Erythroblast (primary cell): ENCODE measurements at places on chromosomes 2 and 18.

DNA sequence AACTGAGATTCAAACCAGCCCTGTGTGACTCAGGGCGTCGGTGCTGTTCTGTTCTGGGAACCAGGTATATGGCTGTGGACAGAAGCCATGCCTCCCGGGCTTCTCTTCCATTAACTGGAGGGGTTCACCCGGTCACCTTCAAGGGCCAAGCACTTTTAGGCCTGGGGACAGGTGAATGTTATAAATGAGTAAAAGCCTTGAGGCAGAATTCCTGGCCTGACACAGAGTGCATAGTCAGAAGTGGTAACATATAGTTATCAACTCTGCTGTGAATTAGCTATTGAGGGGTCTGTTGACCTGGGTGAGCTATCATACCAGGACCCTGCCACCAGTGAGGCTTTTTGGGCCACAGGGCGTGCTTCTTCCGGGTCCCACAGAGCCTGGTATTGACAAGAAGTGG lies 2.7 kb downstream of the FHOD3 start:
- DNase-seq, result no peak

GRCh38 chr2:127239395-127239794 lies 19.3 kb upstream of the CYP27C1 start:
- DNase-seq, result no peak

- no peak for DNase-seq
Observed at GRCh38 chr2:42852798-42853197, 60.4 kb upstream of the HAAO start.

GRCh38 chr2:200679127-200679526 lies 93.3 kb downstream of the AOX1 start:
- no peak for DNase-seq

DNA sequence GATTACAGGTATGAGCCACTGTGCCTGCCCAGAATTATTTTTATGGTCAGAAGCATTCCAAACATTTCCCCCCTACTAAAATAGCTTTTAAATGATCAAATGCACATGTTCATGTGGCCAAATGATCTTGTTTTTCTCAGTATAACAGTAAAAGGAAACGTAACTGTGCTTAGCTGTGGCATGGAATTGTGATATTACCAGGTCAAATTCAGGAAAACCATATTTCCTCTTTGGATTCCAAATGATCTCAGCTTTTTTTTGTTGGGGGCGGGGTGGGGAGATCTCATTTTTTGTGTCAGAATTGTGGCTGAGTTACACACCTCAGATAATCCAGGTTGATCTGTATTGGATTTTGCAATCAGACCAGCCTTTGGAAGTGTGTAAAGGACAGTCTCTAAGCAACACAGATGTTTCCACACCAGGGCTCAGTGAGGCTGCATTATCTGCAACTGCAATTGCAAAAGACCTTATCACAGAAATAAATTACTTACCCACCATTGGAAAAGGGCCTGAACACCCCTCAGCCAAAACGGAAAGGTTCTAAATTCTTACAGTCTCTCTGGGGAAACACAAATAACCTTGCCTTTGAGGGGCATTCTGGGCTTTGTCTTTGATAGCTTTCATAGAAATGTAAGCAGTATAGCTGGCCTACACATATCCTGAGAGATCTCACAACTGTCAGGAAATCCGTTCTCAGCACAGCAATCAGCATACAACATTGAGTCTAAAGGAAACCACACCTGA lies 8.4 kb downstream of the CASP10 start:
- DNase-seq, result peak; percentile 79

- no peak for DNase-seq
Observed at GRCh38 chr2:96802721-96803120, 13.3 kb upstream of the CNNM3 start.

GRCh38 chr2:203470371-203470770 lies 64.7 kb downstream of the RAPH1 start:
- DNase-seq, result no peak

DNA sequence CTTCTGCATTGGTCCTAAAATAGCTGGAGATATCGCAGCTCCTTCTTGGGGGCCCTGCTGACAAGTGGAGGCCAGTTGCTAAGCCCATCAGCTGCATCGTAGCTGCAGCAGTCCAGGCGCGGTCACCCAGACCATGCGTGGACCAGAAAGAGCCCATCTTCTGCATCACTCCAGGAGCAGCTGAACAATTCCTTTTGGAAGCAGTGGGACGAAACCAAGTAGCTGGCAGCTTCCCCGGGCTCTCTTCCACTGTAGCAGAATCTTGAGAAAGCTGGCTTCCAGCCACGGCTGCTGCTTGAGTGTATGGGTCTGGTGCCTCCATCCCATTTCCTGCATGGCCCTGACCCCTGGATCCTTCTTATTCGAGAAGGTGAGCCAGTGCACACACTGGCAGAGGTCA lies 22.2 kb upstream of the CAB39 start:
- DNase-seq, result no peak

GRCh38 chr2:26617588-26618083 lies 23.5 kb downstream of the CIB4 start:
- DNase-seq, result no peak

- DNase-seq, result no peak
Observed at GRCh38 chr2:177550264-177551200, 158.0 kb downstream of the AGPS start.

- DNase-seq, result no peak
Observed at GRCh38 chr2:143582046-143582747, 453.0 kb downstream of the ARHGAP15 start.

- no peak for DNase-seq
Observed at GRCh38 chr2:67834482-67834881, 228.3 kb downstream of the C1D start.

DNA sequence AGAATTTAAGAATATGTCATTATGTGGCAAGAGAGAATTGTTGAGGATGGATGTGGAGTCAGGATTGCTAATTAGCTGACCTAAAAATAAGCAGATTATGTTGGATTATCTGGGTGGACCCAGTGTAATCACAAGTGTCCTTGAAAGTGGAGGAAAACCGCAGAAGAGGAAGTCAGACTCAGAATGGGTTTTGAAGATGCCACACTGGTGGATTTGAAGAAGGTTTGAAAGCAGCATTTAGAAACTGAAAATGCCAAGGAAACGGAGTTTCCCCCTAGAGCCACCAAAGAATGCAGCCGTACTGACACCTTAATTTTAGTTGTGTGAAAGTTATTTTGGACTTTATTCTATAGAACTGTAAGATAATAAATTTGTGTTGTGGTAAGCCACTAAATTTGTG lies 41.6 kb upstream of the DPP10 start:
- no peak for DNase-seq

DNA sequence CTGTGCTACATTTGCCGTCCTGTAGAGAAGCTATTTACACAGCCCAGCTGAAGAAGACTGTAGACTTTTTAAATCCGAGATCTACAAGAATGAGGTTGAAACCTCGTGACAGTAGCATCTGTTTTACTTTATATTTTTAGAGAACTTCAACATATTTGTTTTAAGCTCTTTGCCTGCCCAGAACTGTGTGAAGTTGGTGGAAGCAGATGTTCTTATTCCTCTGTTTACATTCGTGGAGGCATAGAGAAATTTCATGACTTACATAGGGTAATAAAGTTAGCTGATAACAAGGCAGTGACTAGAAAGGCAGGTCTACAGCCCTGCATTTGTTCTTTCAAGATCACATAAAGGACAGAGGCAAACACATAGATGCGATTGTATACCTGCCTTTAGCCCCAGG lies 47.0 kb upstream of the MAP3K20 start:
- no peak for DNase-seq

DNA sequence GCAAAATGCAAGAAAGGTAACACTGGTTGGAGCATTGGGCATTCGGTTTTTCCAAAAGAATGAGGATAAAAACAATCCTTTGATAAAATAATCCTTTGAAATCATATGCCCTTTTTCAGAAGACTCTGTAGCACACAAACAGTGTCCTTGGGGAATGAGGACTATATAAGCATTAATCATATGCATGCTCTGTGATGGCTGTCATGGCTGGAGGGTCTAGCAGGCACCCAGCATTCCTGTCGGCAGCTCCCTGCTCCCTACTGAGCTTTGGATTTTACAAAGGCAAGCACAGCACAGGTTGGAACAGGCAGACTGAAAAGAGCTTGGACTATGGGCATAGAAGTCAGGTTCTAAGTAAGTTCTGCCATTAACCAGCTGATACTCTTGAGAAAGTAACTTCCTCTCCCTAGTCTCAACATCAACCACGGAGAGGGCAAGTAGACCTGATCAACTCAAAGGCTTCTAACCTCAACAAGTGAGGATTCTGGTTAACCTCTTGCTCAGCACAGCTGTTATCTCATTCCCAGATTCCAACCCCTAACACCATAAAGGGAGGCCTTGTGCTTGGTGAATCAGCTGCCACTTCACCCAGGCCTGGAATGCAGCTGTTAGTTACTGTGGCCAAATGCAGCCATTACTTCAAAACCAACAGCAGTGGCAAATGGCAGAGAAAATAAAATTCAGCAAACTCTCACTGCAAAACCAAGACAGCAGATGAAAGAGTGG lies 29.5 kb downstream of the GALNT14 start:
- no peak for DNase-seq

DNA sequence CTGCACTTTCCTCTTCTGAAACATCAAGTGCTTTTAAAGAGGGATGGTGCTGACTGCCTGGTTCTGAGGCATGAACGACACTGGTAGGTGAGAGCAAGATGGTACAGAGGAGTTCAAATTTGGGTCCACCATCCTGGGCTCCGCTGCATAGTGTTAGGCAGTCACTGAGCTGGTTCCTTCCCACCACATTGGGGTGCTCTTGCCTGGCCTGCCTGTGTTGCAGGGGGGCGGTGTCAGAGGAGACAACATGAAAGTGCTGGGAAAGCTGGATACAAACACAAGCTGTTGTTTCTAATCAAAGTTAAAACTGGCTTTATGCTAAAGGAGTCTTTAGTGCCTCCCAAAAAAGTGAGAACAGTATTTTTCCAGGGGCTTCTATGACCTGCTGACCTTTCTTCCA lies 258.1 kb downstream of the GBX2 start:
- peak; percentile 19 for DNase-seq

DNA sequence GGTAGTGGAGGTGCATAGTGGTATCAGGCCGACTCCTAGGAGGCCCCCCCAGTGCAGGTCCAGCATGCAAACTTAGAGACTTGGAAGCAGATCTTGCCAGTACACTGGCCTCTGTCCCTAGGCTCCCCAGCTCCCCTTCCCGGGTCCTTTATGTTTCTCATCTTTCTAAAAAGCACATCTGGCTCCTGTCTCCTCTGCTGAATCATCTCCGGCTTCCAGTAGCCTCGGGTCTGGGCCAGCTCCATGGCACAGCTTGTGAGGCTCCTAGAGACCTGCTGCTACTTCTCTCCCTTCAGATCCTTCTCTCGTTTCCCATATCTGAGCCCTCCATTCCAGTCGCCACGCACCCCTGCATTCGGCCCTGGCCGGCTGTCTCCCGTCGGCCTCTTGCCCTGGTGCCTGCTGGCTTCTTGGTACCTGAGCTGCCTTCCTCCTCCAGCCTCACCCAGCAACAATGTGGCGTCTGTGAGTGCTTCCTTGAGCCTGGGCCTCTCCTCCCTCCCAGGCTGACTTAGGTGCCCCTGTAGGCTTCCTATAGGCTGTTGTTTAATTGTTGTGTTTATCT lies 6.6 kb downstream of the TRAF3IP1 start:
- DNase-seq, result no peak

DNA sequence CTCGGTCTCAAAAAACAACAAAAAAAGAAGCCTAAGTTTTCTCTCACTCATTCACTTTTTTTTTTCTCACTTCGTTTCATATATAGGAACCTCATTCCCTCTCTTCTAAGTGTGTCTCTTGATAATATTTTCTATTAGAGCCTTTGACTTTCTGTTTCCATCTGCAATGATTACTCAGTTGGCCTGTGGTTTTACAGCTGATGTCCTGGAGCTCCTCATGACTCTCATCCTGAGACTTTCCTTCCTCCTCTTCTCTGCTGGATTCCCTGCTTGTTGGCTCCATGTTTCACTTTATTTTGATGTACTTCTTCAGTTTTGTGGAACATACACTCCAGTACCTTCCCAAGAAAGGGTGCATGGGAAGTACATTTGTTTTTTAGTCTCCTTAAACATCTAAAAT lies 154.2 kb upstream of the GATA6 start:
- no peak for DNase-seq

- no peak for DNase-seq
Observed at GRCh38 chr2:240277073-240277806, 136.8 kb upstream of the OTOS start.

DNA sequence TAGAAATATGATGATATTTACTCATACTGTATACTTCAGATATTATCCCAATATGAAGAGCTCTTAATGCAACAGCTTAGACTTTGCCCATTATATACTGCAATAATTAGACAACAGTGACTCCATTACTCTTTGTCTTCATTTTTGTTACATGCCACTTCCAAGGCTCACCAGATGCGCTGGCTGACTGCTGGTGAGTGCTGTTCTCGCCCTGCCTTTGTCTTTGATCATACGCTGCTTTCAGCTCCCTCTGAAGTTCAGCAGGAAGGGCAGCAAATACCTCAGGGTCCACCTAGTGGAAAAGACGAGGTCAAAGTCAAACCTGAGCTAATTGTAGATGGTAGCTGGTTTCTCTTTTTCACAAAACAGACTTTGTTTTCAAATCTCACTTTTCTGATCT lies 66.3 kb downstream of the EIF5B start:
- DNase-seq, result no peak

DNA sequence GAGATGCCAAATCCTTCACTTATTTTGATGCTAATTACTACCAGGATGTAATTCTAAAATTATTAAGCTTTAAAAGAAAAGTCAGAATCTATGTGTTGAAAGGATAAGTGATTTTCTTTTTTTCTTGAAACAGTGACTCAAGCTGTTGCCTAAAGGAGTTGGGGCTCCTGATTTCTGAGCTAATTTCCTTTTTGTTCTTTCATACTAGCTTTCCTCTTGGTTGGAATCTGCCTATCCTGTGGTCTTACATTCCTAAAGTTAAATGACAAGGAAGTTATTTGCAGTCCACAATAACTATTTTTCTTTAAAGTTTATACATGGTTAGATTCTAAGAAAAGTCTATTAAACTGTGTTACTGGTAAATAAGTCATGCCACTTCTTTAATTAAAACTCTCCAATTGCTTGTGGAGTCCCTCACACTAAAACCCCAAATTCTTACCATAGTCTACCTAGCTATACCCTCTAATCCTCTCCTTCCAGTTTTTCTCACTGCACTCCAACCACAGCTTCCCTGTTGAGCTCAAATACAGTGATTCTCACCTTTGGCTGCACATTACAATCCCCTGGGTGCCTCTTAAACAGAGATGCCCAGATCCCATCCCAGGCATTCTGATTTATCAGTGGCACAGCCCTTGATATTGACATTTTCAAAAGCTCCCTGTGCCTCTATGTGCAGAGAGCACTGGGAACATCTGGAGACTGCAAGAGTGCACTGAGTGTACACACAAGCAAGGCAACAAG lies 63.3 kb upstream of the EFEMP1 start:
- DNase-seq, result no peak

- no peak for DNase-seq
Observed at GRCh38 chr18:433960-434359, 66.5 kb downstream of the COLEC12 start.

- peak; percentile 63 for DNase-seq
Observed at GRCh38 chr2:37324786-37325624, at the start of gene PRKD3. Gene PRKD3, minus strand, starts transcription at chr2:37324833. Its CDS starts 8,309 bp downstream, at chr2:37316524.

GRCh38 chr2:217988014-217988839 lies 14.6 kb downstream of the TNS1 start:
- peak; percentile 79 for DNase-seq

- no peak for DNase-seq
Observed at GRCh38 chr2:224248944-224249371, 152.9 kb downstream of the FAM124B start.

- no peak for DNase-seq
Observed at GRCh38 chr2:207467716-207468347, 61.9 kb upstream of the CREB1 start.

GRCh38 chr2:205593891-205594290 lies 88.4 kb upstream of the NRP2 start:
- no peak for DNase-seq

- no peak for DNase-seq
Observed at GRCh38 chr2:180657054-180657453, 323.4 kb upstream of the UBE2E3 start.
